Hypothalamus (tissue), 51 donors: ENCODE measurements at places on chromosomes 6 and 20.

DNA sequence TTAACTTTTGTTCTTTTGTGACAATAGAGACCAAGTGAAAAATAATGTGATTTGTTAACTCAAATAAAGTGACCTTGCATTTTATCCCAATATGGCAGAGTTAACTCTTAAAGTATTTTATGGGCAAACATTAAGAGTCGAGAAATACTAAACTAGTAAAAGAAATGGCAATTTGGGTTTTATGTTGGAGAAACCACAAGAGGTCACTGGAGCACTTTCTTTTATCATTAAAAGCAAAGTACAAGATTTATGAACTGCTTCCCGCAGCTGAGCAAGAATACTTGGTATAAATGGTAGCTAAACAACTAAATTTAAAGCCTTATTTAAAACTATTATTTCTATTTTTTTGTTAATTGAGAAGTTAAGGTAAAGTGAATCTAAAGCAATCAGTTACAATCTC is 33.5 kb upstream of the MCM9 start:
- DNase-seq = no peak

GRCh38 chr6:63349401-63349800 is 29.6 kb upstream of the LGSN start:
- no peak for DNase-seq

DNA sequence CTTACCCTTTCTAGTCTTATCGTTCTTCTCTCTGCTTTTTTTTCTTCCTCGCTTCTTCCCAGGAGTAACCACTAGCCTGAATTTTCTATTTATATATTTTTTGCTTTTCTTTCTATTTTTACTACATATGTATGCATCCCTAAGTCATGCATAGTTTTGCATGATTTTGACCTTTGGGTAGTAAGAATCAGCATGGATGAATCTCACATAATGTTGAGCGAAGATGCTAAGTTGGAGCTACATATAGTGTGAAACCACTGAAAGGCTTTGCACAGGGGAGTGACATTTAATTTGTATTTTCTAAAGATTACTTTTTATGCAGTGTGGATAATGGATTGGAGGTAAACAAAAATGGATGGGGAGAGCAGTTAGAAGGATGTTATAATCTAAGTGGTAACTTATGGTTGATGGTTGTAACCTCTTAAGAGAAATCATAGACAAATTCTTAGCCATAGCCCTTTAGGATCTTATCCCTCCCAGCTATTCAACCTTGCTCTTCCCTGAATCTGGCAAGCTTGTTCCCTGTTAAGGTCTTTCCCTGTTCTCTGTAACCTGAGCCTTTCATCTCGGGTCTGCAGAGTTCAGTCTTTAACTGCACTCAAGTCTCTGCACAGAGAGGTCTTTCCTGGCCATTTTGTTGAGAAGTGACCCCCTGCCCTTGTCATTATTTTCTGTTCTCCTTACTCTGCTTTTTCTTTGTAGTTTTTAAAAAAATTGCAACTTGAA is 18.0 kb downstream of the PEX7 start:
- no peak for DNase-seq

DNA sequence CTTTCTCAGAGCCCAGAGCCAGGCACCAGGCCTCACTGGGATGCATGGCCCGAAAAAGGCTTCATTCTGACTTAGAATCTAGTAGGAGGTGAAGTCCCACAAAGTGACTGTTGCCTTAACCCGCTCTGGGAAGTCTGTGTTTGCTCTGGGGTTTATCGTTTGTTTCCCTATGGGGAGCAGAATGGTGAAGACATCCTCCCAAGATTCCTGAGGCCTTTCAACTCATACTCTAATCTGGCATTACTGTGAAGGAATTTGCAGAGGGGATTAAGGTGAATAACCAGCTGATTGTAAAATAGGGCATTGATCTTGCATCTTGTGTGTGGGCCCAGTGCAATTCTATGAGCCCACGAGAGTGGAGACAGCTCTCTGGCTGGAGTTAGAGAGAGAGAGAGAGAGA is 67.8 kb downstream of the CDH26 start:
- DNase-seq = no peak

DNA sequence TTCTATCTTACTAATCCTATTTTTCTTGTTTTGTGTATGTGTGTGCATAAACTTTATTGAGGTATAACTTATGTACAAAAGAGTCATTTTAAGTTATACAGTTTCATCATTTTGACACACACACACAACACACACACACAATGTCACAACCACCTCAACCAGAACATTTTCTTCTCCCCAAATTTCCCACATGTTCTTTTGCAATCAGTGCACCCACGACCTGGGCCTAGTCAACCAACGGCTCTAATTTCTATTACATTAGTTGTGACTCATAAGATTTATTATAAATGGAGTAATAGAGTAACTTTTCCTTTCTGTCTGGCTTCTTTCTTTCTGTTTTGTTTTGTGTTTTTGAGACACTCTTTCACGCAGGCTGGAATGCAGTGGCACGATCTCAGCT is 9.8 kb upstream of the POM121L2 start:
- no peak for DNase-seq

DNA sequence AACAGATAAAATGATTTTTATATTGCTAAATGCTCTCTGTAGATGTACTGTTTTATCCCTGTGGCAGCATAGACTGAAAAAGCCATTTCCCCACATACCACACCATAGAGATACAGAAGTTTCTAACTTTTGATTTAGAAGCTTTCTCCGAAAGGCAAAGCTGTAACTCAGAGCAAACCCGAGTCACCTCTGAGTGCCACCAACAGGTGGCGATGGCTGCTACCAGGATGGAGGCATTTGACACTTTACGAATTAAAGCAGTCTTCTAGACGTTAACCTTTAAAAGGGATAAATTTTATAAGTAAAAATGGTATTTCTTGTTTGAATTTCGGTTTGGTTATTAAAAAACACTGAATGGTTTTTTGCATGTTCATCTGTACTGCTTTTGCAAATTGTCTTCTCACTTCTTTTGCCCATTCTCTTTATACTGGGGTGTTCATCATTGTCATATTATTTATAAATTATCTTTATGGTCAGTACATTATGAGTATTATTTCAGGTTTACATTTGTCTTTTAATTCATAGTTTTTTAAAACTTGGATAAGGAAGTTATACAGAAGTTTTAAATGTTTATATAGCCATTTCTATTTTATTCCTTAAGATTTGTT is 201.0 kb upstream of the CEP162 start:
- no peak for DNase-seq

- DNase-seq = no peak
Measured at GRCh38 chr6:162014069-162014811, 713.3 kb downstream of the PRKN start.

DNA sequence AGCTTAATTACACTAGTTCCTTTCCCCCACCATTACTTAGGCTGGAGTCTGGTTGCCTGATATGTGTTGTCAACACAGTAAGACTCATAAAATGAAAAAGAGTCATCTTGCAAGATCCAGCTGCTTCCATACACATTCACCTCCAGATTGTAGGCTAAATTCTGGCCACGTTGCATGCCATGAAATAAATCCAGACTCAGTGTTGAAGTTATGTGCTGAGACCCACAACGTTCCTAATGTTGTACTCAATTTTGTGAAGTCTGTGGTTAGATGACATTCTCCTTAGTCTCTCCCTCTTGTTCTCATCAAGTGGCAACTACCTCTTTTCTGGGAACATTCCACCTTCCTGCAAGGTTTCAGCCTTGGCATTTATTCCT is 212.3 kb downstream of the LMBRD1 start:
- no peak for DNase-seq

DNA sequence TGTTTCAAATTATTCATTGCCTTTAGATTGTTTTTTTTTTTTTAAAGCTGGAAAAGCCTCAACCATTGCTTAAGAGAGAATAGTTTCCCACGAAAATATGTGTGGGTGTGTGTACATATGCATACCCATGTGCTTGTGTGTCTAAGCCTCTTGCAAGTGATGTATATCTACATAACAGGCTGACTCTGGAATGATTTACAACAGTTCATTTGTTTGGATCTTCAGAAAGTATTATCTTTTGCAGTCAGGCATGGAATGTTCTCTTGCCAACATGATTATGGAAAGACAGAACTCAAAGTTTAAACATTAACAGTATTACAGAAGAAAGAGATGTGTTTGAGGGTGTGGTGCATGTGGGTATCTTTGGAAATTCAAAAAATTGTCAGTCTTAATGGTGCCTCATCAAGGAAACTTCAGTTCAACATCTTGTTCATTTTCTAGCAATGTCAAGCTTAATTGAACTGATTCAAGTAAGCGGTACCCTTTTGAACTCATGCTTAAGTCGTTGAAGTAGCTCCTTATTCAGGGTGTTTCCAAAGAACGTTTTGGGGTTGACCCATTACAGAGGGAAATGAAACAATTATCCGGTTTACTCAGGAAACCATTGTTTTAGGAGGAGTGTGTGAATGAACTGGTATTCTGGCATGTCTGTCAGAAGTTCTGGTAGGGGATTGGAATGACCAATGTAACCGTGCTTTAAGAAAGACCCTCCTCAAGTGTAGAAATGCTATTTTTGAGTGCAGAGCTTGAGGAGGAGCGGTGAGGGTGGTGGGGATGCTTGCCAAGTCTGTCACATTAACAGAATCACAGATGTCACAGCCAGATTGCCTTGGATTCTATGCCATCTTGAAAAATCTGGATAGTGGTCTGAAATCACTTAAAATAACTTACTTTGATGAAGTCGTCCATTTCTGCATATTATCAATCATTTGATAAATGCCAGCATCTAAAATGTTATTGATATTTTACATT is 60.3 kb downstream of the ADGRG6 start:
- DNase-seq = no peak

DNA sequence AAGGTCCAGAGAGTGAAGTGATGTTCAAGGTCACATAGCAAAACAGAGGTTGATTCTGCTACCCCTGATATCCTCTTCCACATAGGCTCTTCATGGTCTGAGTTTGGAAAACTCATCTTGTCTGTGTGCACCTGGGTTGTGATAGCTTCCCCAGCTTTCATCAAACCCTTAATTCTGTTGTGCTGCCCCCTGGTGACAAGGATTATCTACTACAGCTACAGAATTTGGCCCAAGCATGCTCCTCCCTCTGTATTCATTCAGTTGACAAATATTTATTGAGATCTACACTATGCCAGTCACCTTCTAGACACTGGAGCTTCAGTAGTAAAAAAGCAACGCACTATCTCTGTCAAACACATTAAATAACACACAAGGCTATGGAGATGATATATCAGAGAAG is 50.4 kb downstream of the SMPDL3A start:
- DNase-seq = no peak

- no peak for DNase-seq
Measured at GRCh38 chr20:62951143-62951895, 1.2 kb upstream of the SLC17A9 start.

DNA sequence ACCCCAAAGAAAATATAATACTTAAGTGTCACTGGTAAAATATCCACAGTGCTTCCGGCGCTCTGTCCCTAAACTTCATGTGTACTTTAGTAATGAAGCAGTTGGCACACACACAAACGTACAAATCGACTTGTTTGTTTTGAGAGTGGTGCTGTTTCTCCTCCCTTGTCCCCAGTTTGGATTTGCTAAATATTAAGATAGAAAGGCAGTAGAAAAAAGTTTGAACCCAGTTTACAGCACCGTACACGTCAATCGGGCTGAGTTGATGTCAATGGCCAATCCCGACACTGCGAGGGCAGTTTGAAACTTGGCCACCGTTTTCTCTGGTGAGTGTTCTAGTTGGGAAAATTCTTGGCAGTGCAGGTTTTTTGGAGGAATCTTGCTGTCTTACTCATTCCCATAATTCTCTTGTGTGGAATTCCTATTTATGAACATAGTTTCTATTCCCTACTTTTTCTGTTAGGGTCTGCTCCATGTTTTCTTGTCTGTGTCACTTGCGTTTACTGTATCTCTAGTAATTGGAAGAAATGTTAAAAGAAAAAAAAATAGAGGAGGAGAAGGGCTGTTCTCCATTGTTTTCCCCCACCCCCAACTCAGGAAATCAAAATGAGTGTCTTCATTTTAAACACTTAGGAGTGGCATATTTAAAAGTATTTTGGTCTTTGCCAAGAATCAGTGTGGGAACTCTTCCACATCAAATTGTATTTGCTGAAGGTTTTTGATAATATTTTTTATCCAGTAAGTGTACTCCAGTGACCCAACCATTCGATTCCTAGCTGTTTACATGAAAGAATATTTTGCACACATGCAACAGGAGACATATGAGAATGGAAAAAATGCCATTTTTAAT is 72.3 kb downstream of the OR2B2 start:
- DNase-seq = no peak
